ENCODE measurements at places on chromosomes 2 and 18.
A peak's percentile ranks its signal among the peaks of the same experiment; 100 is the strongest.

GRCh38 chr2:128195435-128195984 is 104.5 kb downstream of the UGGT1 start:
- no peak for DNase-seq

- no peak for DNase-seq
Measured at GRCh38 chr18:36792634-36793283, 36.0 kb downstream of the TPGS2 start.

DNA sequence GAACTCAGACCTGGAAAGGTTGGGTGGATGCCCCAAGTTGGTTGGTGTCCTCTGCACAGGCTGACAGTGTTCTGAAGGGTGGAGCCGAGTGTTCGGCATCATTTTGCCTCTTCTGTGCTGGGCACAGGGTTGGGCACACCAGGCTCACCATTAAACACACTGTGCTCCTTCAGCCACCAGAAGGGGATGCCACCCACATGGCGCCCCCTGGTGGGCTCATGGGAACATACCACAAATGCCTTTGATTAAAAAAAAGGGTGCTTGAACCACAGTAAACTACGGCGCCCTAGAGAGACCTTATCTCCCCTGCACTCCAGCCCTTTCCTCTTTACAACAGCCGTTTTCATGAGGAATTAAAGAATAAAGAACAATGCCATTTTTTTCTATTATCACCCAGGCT is 89.4 kb downstream of the CELF4 start:
- DNase-seq: peak; percentile 10

DNA sequence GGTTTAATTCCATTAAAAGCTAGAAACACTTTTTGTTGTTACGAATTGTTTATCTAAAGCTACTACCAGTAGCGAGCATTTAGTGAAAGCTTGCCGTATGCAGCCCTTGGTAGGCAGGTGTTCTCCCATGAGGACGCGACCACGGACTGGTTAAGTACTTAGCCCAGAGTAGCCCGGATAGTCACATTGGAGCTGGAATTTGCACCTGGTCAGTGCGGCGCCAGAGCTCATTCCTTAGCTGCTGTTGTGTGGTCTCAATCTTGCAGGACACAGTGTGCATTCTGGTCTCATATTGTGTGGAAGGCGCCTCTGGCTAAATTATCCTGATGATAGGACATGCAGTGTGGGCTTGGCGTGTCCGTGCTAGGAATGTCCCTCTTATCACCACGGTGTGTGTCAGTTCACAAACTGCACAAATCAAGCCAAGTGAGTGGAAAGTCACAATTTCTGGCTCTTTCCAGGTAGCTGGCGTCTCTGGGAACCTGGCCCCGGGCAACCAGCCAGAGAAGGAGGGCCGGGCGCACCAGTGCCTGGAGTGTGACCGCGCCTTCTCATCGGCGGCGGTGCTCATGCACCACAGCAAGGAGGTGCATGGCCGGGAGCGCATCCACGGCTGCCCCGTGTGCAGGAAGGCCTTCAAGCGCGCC is 133.3 kb downstream of the ZNF236 start:
- no peak for DNase-seq

GRCh38 chr2:108959401-108959800 is 29.6 kb downstream of the EDAR start:
- no peak for DNase-seq

- no peak for DNase-seq
Measured at GRCh38 chr18:61261870-61262269, 71.4 kb upstream of the CDH20 start.
